ENCODE measurements at places on chromosomes 2 and 18.

GRCh38 chr18:46502444-46502843 is 154.6 kb downstream of the LOXHD1 start:
- peak; percentile 33 for DNase-seq

GRCh38 chr18:903701-904100 is 970 bp upstream of the ADCYAP1 start:
- peak; percentile 79 for DNase-seq

DNA sequence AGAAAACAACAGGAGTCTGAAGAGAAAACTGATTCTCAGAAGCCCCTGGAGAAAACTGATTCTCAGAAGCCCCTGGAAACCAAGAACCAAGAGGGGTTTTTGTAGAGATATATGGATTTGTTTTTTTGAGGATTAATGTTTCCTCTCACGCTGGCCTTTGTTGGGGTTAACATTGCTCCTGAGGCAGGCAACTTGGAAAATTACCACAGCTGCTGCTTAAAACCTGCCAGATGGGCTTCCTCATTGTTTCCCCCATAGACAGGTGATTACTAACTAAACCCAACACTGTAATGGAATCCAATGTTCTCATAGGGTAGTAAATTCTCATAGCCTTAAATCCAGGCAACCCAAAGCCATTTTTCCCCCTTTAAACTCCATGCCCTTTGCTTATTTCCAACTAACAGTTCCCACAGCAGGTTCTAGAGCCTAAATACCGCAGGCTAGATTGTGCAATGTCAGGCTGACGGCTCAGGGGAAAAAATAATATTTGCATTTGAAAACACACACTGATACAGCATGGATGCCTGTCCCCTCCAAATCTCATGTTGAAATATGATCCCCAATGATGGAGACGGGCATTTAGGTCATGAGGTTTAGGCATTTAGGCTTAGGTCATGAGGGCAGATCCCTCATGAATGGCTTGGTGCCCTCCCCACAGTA is 272.3 kb upstream of the PKDCC start:
- DNase-seq, result no peak

DNA sequence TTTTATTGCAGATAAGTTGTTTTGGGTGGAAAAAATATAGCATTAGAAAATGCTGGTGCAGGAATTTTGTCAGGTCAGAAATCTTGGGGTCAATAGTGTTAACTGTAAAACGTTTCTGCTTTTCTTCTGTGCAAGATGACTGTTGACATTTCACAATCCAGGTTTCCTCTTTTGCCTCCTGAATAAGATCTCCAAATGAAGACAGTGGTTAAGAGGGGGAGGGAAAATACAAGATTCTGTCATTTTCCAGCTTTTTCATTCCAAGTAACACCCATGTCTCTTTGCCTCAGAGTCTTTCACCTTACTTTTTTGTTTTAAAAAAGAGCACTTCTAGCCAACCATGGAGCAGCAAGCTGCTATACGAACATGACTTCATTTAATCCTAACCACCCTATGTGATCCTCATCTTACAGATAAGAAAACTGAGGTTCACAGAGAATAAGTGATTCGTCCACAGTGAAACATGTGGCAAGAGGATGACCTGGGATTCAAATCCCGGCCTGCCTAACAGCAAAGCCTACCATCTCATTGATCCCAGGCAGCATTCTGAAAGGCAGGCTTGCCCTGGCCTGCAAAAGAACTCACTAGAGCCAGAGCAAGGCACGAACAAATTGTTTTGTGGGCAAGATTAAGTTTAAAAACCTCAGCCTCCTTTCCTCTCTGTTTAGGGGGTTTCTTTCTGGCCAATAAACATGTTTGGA is 3.0 kb downstream of the PLEK start:
- DNase-seq, result no peak

- DNase-seq, result no peak
Observed at GRCh38 chr2:235003096-235003775, 51.4 kb downstream of the SH3BP4 start.

DNA sequence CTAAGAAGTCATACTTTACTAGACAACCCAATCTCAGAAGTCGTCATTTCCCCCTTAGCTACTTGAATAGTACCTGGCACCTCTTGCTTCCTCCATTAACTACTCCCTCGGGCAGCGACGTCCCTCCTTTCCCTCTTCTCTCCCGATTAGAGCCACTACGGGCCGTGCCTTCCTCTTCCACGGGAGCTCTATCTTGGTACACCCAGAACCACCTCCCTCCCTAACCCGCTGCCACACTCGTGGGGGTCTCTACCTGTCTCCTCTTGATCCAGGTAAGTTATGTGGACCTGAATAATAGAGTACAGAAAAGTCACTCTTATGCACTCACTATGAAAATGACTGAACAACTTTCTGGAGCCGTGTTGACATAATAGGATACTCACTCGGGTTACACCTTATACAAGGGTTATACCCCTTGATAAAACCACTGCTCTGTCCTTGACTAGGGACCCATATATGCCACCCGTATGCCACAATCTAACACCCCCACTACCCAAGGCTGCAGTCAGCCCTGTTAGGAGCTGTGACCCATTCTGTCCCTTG is 595 bp upstream of the HDHD2 start:
- peak; percentile 30 for DNase-seq

GRCh38 chr2:5839550-5839949 is 147.4 kb downstream of the SOX11 start:
- no peak for DNase-seq

DNA sequence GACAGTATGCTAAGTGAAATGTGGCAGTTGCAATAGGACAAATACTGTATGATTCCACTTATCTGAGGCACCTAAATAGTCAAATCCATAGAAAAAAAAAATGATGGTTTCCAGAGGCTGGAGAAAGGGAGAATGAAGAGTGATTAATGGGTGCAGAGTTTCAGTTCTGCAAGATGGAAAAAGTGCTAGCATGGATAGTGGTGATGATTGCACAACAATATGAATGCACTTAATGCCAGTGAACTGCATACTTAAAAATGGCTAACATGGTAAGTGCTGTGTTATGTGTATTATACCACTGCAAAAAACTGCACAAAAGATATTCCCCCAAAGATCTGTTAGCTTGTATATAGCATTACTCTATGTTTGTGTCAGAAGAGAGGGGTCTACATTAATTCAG is 185.4 kb downstream of the INHBB start:
- DNase-seq, result no peak

DNA sequence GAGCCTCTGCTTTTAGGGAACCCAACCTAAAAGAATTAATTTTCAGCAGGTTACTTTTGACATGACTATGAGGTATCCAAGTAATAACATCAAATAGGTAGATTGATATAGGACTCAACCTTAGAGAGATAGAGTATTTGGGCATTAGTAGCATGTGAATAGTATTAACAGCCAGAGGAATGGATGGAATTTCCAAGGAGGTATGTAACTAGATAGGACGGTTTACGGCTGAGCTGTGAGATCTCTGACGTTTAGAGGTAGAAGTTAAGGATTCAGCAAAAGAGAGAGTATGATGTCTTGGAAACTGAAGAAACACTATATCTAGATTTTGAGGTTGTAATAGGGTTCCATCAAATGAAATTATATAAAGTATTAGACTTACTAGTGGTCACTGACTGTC is 70.3 kb downstream of the HNMT start:
- DNase-seq, result no peak
